ENCODE measurements at places on chromosomes 12 and 14.

- DNase-seq = no peak
These were observed 22.6 kb downstream of the SRGAP1 start for GRCh38 chr12:63867053-63867452.

DNA sequence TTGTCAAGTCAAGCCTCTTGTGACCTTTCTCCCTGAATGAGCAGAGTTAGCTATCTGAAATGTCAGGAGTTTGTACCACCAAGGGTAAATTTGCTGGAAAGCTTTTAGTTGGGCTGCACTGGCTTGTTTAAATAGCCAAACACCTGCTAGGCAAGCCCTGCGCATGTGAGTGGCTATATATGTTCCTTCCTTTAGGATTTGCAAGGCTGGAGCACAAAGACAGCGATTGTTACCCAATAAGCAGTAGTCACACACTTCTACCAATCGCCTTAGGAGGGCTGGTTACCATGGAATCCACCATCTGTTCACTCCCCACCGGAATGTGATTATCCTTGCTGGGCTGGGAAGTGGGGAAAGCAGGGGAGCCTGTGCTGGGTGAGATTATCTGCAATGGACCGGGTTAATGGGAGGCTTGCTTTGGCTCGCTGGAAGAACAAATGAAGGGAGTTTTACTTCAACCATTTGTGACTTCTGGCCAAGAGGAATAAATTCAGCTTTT, 102.5 kb downstream of the FGD4 start:
- DNase-seq = no peak

DNA sequence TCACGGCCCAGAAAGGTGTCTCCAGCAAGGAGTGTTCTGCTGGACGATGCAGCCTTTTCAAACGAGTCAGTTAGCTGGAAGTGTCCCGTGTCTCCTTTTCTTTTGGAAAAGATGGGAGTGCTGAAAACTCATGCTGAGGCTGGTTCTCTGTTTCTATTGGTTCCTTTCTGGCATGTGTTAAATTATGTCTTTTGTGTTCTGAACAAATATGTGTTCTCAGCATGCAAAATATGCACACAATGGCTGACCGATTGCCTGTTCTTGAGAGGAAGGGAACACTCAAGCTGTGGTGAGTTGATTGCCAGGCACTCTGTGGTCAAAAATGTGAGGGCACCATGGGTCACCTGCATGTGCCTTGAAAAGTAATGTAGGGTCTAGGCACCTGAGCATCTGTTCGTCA, 181.3 kb downstream of the CACNA1C start:
- no peak for DNase-seq

- no peak for DNase-seq
These were observed 42.9 kb downstream of the FLRT2 start for GRCh38 chr14:85572845-85573244.

DNA sequence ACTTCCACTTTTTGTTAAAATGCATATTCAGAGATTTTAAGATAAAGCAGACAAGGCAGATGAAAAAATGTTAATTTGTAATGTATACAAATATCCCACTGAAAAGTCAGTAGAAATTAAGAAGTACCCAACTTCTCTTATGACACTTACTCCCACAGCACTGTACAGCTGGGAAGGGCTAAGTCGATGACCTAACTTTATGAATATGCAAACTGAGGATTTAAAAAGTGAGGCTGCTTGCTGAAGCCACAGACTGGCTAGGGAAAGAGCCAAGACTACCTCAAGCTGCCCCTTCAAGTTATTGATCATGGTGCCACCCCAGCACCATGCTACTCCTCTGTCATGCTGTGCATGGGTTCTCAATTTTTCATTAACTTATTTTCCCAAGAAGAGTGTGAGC, 17.0 kb downstream of the PPM1H start:
- DNase-seq = no peak

GRCh38 chr12:34286483-34286882, 264.2 kb downstream of the ALG10 start:
- no peak for DNase-seq
